Renal cortical epithelial cell (primary cell): ENCODE measurements at places on chromosomes 5 and 9. TPM values are rescaled to one million over a fixed set of nuclear protein-coding genes. Genes with fewer than 3 reads are reported as not detected.

The ANKRD34B gene
- 4.4 and 4.5 TPM in 2 replicates for total RNA-seq

The S1PR3 gene
- total RNA-seq = 1.8 and 4.5 TPM in 2 replicates

The DHX29 gene
- 23.4 and 39.8 TPM in 2 replicates for total RNA-seq

The NR6A1 gene
- total RNA-seq = 6.0 and 6.1 TPM in 2 replicates

The SPAAR gene
- total RNA-seq = 0.17 TPM in 1 of 2 replicates, not detected in the other

DNA sequence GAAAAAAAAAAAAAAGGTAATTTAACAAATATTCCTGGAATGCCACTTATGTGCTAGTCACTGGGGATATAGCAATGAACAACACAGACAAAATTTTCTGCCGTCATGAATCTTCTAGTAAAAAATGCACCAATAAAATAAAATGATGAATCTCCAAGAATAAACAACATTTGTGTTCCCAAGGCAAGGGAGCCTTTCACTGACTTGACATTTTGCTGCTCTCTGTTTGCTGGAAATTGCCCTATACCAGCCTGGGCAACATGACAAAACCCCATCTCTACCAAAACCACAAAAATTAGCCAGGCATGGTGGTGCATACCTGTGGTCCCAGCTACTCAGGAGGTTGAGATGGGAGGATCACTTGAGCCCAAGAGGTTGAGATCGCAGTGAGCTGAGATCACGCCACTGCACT lies 64.5 kb upstream of the ERBIN start:
- peak; percentile 96 for DNase-seq

- DNase-seq = no peak
Observed at GRCh38 chr9:3059781-3060468, 216.0 kb upstream of the PUM3 start.

- DNase-seq = no peak
Observed at GRCh38 chr5:592158-592557, 20.0 kb upstream of the CEP72 start.

DNA sequence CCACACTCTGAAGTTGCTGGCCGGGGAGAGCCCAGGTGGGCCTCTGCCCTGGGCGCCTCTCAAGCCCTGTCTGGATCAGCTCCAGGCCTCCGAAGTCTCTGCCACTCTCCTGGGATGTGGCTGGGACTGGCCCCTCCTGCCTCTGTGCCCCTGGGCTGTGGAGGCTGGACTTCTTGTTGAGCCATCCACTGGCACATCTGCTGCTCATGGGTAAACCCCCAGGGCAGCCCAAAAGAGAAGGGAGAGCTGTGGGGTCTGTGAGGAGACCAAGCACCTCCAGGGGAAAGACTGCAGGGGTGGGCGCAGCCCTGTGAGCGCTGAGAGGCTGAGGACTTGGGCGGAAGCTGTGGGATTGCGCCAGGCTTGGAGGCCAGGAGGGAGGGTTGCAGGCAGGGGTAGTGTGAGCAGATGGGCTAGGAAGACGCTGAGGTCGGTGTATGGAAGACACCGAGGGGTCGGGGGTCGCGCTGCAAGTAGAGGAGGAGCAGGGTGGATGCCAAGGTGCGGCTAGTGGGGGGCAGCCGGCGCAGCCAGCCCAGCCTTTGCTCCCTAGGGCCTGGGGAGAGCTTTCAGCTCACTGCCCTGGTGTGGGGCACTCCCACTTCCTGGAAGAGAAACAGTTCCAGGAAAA lies 118.1 kb downstream of the WNK2 start:
- no peak for DNase-seq

DNA sequence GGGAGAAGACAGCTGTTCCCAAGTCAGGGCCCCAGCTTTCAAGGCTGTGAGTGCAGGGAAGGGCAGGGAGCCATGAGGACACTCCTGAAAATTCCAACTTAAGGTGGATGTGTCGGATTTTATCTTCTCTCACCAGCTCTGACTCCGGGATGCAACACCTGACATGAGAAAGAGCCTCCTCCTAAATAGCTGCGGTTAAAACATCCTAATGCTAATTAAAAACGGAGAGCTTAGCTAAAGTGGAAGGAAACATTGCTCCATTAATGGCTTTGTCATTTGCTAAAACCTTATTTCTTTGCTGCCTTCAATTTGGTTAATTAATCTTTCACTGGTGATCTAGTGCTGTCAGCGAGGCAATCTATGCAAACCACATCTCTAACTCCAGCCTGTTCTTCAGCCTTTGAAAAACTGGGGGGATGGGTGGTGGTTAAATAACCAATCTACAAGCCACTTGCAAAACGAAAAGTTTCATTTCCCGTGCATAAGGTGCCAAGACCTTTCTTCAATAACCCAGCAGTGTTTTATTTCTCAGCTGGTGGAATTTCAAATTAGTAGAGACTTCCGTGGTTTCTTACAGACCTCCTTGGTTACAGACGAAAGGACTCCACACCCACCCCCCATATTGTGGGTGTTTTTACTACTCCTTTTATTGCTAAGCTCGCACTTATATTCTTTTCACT lies 379.6 kb downstream of the MLLT3 start:
- DNase-seq = peak; percentile 49

DNA sequence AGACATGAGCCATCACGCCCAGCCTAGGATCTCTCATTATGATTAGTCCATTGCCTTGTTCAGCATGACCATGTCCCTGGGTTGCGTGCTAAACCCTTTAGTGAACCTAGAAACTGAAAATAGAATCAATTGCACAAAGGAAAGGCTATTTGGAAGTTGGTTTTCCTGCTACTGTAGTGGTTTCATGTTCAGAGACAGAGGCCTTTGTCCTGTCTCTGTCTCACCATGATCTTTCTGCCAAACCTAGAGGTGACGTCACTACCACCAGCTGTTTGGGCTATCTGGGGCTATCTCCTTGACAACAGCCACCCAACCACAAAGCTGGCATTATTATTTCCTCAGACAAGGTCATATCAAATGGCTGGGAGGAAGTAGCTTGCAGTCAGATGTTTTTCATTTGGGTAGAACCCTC lies 4.0 kb upstream of the CDK5RAP2 start:
- peak; percentile 66 for DNase-seq
